ENCODE measurements at places on chromosomes 7 and 10. TPM values are rescaled to one million over a fixed set of nuclear protein-coding genes. Genes with fewer than 3 reads are reported as not detected.

DNA sequence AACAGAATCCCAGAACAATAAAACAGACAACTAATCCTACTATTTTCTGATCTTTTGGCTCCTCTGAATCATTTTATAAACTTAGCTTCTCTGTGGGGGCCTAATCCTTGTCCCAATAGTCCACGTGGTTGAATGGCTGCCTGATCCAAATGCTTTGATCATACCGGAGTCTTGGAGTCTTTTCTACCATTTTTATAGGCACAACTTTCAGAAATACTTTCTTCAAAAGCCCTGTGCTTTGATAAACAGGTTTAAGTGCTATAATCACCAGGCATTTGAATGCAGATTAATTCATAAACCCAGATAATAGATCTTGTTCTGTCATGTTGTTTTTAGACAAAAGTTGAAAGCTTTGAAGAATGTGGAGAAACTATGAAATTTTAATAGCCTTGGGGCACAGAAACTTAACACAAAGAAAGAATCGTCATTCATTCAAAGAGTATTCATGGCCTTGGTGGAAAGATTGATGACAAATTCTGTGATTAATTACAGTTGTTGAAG, 163.7 kb downstream of the AHR start:
- no peak for DNase-seq

The ASB10 gene
- not detected for total RNA-seq

The EMX2 gene
- not detected for total RNA-seq

DNA sequence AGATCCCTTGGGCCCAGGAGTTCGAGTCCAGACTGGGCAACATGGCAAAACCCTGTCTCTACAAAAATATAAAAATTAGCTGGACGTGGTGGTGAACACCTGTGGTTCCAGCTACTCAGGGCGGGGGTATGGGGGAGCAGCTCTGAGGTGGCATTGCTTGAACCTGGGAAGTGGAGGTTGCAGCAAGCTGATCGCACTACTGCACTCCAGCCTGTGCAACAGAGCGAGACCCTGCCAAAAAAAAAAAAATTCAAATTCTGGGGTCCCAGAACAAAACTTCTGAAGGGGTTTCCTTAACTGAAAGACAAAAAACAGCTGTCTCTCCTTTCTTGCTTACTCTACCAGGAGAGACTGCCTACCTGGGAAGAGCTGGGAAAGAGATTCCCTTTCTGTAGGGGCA, 27.0 kb downstream of the DNMBP start:
- no peak for DNase-seq

GRCh38 chr7:34365611-34366010, 292.4 kb upstream of the NPSR1 start:
- no peak for DNase-seq

GRCh38 chr7:131252976-131253375, 74.7 kb upstream of the MKLN1 start:
- no peak for DNase-seq

The GJD4 gene
- not detected for total RNA-seq

All from NCI-H460 (cell line).